ENCODE measurements at places on chromosomes 12 and 14.

DNA sequence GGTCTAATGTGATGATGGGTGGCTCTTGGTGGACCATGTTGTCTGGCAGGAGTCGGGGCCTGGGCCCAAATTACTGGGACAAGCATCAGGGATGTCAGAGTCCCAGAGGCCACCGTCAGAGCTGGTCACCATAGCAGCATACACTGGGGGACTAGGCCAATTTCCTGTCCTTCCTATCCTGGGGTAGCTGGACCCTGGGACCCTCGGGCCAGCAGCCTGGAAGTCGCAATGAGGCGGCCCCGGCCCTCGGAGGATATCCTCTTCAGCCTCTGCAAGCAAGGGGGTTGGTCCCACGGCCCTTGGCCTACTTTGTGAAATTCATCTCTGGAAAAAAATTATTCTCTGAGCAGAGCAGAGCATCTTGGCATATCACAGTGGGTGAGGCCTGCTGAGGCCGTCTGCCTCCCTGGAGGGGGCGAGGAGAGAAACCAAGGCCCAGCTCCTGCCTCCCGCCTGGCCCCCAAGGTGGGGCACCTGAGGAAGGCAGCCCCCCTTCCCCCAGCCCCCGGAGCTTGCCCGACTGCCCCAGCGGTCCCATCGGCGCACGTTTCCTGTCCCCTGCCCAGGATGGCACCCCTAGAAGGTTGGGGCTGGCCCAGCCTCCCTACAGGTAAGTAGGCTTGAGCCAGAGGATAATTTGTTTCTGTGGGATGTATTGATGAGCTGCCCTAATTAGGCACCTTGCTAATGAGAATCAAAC lies 135.0 kb upstream of the MYL2 start:
- DNase-seq, result no peak

DNA sequence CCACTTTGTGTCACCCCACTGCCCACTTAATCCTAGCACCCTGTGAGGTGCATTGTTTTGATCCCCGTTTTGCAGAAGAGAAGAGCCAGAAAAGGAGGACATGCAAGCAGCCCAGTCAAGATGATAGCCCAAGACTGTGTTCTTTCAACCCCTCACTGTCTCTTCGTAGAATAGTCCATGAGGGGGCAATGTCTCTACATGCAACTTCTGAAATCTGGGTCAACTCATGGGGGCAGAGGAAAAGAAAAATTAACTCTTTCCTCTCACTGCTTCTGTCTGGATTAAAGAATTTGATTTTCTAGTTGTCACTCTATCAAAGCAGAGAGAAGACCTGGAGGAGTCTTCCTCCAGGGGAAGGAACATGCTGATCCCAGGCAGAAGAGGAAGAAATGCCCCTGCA lies 229.6 kb upstream of the NOS1 start:
- no peak for DNase-seq

GRCh38 chr12:52539083-52539820 lies 13.7 kb downstream of the KRT71 start:
- DNase-seq, result no peak

- DNase-seq, result no peak
These were observed 774.7 kb downstream of the TMTC2 start for GRCh38 chr12:83461336-83461935.

DNA sequence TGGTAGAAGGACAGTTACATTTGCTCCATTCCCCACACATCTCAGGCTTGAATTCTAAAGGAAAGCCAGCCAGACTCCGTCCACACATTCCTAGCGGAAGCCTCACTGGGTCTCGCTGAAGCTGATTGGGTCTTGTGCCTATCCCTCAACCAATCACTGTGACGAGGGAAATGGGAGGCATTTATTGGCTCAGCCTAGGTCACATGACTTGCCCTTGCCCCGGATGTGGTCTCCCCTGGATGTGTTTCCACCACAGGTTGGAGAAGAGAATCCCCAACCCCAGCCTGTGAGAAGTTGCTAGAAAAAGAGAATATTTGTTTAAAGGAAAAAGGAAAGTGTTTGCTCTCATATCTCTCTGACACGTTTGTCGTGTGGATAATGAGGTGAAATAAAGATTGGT lies 93.4 kb downstream of the C12orf75 start:
- no peak for DNase-seq

DNA sequence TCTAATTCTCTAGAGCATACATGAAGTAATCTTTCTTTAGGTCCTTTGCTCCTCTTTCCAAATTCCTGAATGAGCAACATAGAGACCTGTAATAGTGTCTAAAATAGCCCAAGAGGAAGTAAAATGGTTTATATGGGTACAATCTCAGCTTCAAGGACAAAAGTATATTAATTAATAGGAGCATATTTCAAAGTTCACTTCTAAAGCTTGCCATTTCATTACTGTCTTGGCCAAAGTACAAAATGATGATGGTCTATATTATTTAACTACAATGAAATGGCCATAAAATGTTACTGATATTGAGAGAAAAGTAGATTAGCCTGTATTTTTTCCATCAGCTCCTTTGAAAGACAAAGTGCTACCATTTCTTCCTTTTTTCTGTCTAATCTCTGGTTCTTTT lies 410.4 kb upstream of the NOVA1 start:
- DNase-seq, result no peak

GRCh38 chr14:76752744-76753143 lies 8.5 kb upstream of the VASH1 start:
- DNase-seq, result no peak

- DNase-seq, result no peak
These were observed 102.8 kb downstream of the ZNF664 start for GRCh38 chr12:124075841-124076240.

- DNase-seq, result no peak
These were observed 161.7 kb upstream of the HMGA2 start for GRCh38 chr12:65662590-65662989.

- no peak for DNase-seq
These were observed 42.4 kb upstream of the GPATCH2L start for GRCh38 chr14:76109087-76109880.

DNA sequence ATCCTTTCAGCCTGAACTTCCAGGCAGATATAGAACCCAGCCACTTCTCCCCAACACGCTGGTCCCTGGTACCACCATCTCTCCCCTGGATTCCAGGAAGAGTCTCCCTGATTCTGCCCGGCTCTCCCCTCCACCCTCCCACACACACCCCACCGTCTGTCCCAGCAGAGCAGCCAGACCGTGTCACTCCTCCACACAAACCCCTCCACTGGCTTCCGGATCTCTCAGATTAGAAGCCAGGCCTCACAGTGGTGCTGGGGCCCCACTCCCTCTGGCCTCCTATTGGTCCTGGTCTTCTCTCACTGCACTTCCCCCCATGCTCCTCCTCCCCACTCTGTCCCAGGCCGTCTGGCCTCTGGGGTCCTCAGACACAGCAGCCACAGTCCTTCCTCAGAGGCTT lies 52.4 kb upstream of the CDKN3 start:
- DNase-seq, result no peak

DNA sequence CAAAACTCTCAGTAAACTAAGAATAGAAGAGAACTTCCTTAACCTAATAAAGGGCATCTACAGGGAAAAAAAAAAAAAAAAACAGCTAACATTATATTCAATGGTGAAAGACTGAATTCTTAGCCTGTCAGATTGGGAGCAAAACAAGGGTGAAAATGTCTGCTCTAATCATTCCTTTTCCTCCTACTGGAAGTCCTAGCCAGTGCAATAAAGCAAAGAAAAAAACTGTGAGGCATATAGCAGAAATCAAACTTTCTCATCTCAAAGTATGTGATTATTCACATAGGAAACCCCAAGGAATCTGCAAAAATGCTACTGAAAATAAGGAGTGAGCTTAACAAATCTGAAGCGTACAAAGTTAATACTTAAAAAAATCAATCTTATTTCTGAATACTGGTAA lies 170.7 kb downstream of the NUAK1 start:
- no peak for DNase-seq

DNA sequence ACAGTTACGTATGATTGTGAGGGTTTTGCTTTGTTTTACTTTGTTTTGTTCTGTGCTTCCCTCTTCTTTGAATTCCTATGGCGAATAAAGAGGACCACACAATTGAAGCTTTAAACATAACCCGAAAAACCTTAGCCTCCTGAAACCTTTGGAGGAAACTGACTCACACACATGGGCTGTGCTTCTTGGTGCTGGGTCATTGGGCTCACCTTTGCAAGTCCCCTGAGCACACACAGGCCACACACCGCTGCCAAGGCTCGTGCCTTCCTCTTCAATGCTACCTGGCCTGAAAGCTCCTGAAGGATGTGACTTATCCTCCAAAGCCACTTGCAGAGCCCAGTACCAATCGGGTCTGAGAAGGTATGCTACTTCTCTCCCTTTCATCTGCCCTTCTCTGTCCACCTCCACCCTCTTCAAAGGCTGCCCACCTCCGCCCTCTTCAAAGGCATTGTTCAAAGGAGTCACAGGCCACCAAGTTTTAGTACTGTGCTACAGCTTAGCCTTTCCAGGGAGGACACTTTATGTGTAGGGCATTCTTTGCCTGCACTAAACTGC lies 114.6 kb downstream of the FOXN3 start:
- no peak for DNase-seq

- DNase-seq, result no peak
These were observed 33.6 kb upstream of the SLC5A8 start for GRCh38 chr12:101243616-101244015.

- no peak for DNase-seq
These were observed 92.5 kb downstream of the DPF3 start for GRCh38 chr14:72801381-72801812.
